Cerebellum (tissue), 4 donors: ENCODE measurements at places on chromosomes 4 and X.

- no peak for DNase-seq
Measured at GRCh38 chrX:7085879-7086278, 61.6 kb upstream of the STS start.

DNA sequence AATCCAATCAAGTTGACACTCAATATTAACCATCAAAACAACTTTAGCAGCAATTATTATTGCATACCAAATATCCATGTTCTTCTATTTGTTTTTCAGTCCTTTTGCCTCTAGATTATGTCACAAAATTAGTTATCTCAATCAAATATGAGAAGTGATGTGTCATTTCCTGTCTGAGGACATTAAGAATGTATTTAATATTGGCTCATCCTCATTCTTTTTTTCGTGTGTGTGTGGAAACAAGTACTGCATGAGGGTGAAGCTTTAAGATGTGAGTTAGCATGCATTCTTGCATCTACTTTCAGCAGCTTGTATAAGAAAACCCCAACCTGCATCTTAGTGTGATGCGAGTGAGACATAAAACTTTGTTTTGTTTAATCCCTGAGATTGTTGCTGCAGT is 301.4 kb downstream of the GRIA2 start:
- no peak for DNase-seq

DNA sequence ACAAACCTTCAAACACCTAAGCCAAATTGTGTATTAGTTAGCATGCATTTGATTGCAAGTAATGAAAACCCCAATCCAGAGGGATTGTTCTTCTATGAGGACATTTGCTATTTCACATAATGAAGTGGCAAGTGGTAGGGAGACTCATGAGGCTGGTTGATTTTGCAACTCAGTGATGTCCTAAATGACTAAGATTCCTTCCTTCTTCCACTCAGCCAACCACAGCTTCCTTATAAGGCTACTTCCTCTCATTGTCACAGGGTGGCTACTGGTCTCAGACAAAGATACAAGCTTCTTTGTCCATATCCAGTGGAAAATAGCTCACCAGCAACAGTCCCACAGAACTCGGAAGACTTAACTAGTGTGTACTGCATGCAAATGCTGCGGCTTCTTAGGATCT is 5.3 kb upstream of the OTC start:
- DNase-seq, result no peak

- no peak for DNase-seq
Measured at GRCh38 chr4:85725721-85726170, 250.8 kb downstream of the ARHGAP24 start.

DNA sequence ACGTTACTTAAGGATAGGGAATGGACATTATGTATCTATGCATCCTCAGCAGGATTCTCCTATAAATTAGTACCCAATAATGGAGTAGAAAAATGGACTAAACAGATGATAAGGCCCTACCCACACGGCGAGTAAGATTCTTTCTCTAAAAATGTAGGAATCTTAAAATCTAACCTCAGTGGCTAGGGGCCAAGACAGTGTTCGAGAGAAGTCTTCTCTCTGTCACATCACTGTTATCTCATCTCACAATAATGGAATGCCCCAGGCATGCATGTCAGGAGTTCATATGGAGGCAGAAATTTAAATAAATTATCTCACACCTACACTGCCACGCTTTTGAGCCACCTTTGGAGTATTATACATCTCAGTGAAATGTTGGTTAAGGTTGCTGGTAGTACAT is 132.9 kb downstream of the LDB2 start:
- DNase-seq, result no peak

- no peak for DNase-seq
Measured at GRCh38 chr4:128564081-128564630, 245.3 kb upstream of the JADE1 start.

DNA sequence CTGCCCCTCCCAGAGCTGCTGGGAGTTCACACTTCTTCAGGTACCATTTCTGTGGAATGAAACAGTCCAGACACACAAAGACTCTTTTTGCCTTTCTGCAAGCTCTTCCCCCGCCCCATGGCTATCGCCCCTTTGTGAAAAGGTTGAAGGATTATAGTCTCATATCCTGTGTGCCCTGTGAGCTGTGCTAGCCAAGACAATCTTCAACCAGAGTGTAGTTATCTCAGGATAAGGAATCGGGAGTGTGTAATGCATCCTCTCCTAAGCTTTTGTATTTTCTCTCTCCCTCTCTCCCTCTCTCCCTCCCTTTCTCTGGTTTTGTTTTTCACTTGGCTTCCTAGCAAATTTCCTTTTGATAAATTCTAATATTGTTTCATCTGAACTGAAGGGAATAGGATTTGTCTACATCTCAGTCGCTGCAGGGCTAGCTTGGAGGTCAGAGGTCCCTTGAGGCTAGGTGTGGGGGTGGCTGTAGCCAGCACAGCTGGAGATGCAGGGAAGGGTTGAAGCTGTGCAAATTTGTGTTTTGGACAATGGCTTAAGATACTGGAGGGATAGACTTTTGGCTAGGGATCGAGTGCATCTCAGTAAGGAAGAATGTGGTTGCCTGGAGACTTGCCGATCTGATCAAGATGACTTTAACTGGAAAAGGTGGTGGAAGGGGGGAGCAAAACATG is 74.6 kb upstream of the NALF2 start:
- no peak for DNase-seq

DNA sequence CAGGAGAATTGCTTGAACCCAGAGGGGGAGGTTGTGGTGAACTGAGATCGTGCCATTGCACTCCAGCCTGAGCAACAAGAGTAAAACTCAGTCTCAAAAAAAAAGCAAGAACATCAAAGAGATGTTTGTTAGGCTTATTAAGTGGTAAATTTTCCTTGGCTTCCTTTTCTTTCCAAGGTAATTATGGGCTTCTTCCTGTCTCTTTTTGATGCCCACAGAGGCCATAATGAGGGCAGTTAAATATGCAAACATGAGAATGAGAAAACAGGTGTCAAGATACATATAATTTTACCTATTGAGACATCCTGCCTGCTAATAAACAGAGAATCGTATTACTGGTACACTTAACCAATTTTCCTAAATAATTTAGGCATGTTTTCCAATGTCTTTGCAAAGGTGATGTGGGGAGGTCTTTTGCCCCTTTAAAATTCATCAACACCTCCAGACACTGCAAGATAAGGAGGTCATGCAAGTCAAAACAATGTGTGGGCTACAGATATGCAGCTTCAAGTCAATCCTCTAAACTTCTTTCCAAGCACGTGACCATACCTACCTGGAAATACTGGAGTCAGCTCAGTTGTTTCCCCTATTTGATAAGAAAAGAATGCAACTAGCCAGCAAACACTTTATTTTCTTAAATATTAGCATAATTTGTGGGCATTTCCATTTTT is 2.7 kb downstream of the SLC39A8 start:
- DNase-seq, result no peak

- peak; percentile 20 for DNase-seq
Measured at GRCh38 chr4:24322511-24322910, 261.8 kb downstream of the DHX15 start.

GRCh38 chr4:7739918-7740865 is 199.5 kb downstream of the AFAP1 start:
- no peak for DNase-seq

GRCh38 chr4:47494124-47494430 is 9.0 kb downstream of the ATP10D start:
- no peak for DNase-seq

DNA sequence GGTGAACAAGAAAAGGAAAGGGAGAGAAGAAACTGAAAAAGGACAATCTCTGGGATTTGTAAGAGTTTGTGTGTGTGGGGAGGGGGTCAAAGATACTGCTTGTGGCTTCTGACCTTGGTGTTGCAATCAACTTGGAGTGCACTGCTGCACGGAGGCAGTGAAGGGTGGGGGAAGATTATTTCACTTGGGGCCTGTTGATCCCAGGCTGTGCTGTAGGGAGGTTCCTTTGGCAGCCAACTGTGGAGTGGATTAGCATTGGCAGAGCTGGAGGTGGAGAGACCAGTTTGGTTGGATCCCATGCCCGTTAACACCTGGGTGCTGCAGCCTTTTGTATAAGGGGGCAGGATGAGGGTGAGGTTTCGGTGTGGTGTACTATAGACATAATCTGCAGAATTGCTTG is 38.2 kb downstream of the AFF1 start:
- DNase-seq, result no peak

- DNase-seq, result no peak
Measured at GRCh38 chrX:13854003-13854402, 37.1 kb upstream of the GPM6B start.

- no peak for DNase-seq
Measured at GRCh38 chrX:116142976-116143375, 27.6 kb upstream of the AGTR2 start.

GRCh38 chr4:12712648-12713339 is 771.3 kb downstream of the RAB28 start:
- DNase-seq, result no peak

GRCh38 chrX:149825424-149825823 is 43.7 kb downstream of the MAGEA9 start:
- no peak for DNase-seq
